CD4-positive, alpha-beta T cell treated with Interferon gamma for 1 hour (primary cell): ENCODE measurements at places on chromosomes 7 and 10.

DNA sequence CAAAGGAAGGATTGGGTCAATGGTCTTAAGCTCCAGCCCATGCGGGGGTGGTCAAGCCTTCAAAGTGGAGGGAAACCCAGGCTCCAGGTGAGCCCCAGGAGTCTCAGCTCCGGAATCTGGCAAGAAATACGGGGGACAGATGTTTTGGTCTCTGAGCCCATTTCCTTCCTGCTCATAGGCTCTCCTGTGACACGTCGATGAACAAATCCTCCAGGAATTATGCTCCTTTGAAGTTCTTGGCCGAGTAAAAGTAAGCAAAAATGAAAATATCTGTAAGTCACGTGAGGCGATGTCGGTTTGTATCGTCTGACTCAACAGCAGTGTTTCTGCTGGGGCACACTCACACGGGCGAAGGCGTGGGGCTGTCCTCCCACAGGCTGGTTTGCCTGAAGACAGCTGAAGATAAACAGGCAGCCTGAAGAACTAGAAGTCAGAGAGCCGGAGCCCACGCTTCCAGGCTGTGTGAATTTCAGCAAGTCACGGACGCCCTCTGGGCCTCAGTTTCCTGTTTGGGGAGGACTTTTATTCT lies 52.6 kb upstream of the SMNDC1 start:
- peak; percentile 49 for DNase-seq

- peak; percentile 43 for DNase-seq
Observed at GRCh38 chr10:24952707-24953645, 570 bp upstream of the PRTFDC1 start.

GRCh38 chr10:124354411-124355382 lies 64.0 kb downstream of the OAT start:
- peak; percentile 26 for DNase-seq

GRCh38 chr10:123796736-123797135 lies 94.9 kb downstream of the CPXM2 start:
- no peak for DNase-seq
